ENCODE measurements at places on chromosomes 4 and X. TPM values are rescaled to one million over a fixed set of nuclear protein-coding genes. Genes with fewer than 3 reads are reported as not detected.

GRCh38 chr4:185384930-185385331, 10.8 kb downstream of the LRP2BP start:
- DNase-seq, result no peak
- peaks cover 8% of the 10 kb centered on the region for H3K36me3 ChIP-seq
- H3K27ac ChIP-seq, result no peak overlapping the region
- peak overlapping the region; percentile 58 for H3K4me3 ChIP-seq
- peaks cover 15% of the 10 kb centered on the region for H3K4me1 ChIP-seq

GRCh38 chr4:82968972-82969371, 41.7 kb downstream of the LIN54 start:
- no peaks in the 10 kb centered on the region for H3K27me3 ChIP-seq
- H3K36me3 ChIP-seq, result peaks cover 57% of the 10 kb centered on the region
- peaks cover 7% of the 10 kb centered on the region for H3K4me1 ChIP-seq
- no peak overlapping the region for H3K27ac ChIP-seq
- no peak for DNase-seq
- no peak overlapping the region for H3K4me3 ChIP-seq

DNA sequence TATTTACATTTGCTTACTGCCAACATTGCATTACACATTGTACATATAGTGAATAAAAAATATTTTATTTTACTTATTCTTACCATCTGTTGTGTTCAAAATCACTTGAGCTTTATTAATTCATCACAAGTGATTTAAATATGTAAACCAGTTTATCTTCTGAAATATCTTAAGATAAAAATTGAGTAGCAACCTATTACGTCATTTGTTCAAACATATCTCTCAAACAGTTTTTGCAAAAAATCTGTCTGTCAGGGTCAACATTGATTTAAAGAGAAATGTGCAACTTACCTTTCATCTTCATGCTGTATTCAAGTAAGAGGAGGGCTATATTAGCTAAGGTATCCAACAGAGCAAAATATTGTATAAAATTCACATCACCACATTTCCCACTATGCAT, 610.1 kb downstream of the PCDH19 start:
- H3K4me1 ChIP-seq, result no peaks in the 10 kb centered on the region
- no peak for DNase-seq
- H3K36me3 ChIP-seq, result no peaks in the 10 kb centered on the region
- no peaks in the 10 kb centered on the region for H3K27me3 ChIP-seq
- H3K27ac ChIP-seq, result no peak overlapping the region
- H3K4me3 ChIP-seq, result no peak overlapping the region

DNA sequence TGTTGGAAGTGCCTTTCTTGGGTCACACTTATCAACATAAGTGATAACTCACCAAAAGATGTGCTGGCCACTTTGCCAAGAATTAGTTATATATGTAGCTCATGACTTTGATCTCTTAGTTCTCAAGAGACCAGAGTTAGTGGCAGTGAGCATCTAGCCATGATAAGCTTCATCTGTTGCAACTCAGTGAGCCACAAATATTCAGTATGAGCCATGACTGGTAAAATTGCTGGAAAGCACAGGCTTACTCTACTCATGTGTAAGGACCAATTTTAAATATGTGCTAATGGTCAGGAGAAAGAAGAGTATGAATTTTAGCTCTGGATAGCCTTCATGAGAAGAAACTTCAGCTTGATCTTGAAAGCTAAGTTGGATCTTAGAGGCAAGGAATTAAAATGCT, 59.4 kb upstream of the TLL1 start:
- no peaks in the 10 kb centered on the region for H3K36me3 ChIP-seq
- no peaks in the 10 kb centered on the region for H3K27me3 ChIP-seq
- no peak overlapping the region for H3K4me3 ChIP-seq
- H3K4me1 ChIP-seq, result no peaks in the 10 kb centered on the region
- no peak overlapping the region for H3K27ac ChIP-seq
- DNase-seq, result no peak

GRCh38 chr4:179447308-179447707, 2005.1 kb upstream of the AGA start:
- H3K27ac ChIP-seq, result no peak overlapping the region
- no peaks in the 10 kb centered on the region for H3K4me1 ChIP-seq
- DNase-seq, result no peak
- H3K4me3 ChIP-seq, result no peak overlapping the region
- no peaks in the 10 kb centered on the region for H3K27me3 ChIP-seq

GRCh38 chr4:76386566-76387305, 34.2 kb downstream of the CCDC158 start:
- peaks cover 33% of the 10 kb centered on the region for H3K27me3 ChIP-seq
- no peak overlapping the region for H3K27ac ChIP-seq
- H3K4me3 ChIP-seq, result no peak overlapping the region
- H3K36me3 ChIP-seq, result no peaks in the 10 kb centered on the region
- DNase-seq, result no peak

DNA sequence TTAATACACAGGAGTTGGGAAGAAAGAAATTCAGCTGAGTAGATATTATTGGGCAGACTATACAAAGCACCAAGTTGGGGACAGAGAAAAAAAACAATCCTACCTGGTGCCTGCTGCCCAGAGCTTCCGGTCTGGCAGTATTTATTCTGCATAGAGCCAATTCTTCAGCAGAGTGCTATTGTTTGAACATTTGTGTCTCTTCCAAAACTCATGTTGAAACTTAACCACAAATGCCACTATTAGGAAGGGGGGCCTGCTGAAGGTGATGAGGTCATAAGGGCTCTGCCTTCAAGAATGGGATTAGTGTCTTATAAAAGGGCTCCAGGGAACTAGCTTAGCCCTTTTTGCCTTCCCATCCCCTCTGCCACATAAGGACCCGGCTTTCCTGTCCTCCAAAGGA, 136.2 kb downstream of the EVC2 start:
- no peak for DNase-seq
- H3K27ac ChIP-seq, result no peak overlapping the region
- H3K27me3 ChIP-seq, result no peaks in the 10 kb centered on the region

DNA sequence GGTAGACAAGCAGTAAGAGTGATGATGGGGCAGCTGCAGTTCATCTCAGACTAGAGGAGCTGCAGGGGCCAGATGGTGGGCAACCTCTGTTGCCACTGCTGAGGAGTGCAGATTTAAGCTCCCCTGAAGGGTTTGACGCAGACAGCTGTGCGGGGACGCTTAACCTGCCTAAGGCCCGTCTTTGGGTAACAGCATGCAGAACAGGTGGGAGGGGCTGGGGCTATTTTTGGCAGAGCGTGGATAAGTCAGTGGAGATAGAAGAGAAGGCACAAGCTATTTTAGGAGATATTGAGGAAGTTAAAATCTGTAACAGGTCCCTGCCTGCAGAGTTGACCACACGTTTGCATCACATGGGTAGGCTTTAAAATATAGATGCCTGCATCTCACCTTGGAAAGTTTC, 10.5 kb downstream of the CD99 start:
- H3K4me3 ChIP-seq, result peak overlapping the region; percentile 72
- peak overlapping the region; percentile 84 for H3K27ac ChIP-seq
- DNase-seq, result no peak
- H3K27me3 ChIP-seq, result no peaks in the 10 kb centered on the region
- peaks cover 84% of the 10 kb centered on the region for H3K36me3 ChIP-seq

DNA sequence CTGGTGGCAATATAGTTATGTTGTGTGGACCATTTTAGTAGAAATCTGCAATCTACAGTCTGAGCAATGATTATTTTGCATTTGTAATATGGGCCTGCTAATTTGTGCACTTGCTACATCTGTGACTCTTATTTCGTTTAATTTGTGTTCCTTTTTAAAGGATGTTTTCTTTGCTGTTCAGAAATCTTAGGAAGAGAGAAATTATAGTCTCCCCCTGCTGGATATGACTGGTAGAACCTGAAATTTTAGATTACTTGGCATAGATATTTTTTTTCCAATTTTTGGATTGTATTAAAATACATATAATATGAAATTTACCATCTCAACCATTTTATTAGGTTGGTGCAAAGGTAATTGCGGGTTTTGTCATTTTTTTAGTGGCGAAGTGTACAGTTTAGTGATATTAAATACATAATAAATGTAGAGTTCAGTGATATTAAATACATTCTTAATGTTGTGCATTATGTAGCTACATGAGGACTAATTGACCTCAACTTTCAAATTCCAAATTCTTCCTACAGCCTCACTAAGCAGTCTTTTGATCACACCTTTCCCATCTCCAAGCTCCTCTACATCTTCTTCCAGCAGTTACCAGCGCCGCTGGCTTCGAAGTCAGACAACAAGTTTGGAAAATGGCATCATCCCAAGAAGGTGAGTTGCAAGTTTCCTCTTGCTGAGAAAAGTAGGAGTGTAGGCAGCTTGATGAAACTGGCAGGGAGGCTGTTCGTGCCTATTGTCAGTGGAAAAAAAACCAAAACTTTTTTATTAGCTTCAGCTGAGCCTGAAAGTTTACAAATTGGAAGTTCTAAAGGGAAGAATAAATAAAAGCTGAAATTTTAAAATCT, 82.2 kb downstream of the FNIP2 start:
- H3K4me1 ChIP-seq, result peaks cover 17% of the 10 kb centered on the region
- H3K4me3 ChIP-seq, result no peak overlapping the region
- H3K27me3 ChIP-seq, result no peaks in the 10 kb centered on the region
- no peak for DNase-seq
- H3K27ac ChIP-seq, result no peak overlapping the region
- H3K36me3 ChIP-seq, result peaks cover 6% of the 10 kb centered on the region

- H3K36me3 ChIP-seq, result no peaks in the 10 kb centered on the region
- no peak for DNase-seq
- peaks cover 2% of the 10 kb centered on the region for H3K4me1 ChIP-seq
- no peak overlapping the region for H3K4me3 ChIP-seq
Measured at GRCh38 chr4:1547131-1547855, 136.8 kb downstream of the FAM53A start.

GRCh38 chr4:165580351-165580905, 201.6 kb downstream of the CPE start:
- no peak for DNase-seq
- no peaks in the 10 kb centered on the region for H3K27me3 ChIP-seq
- peak overlapping the region; percentile 50 for H3K27ac ChIP-seq
- H3K36me3 ChIP-seq, result no peaks in the 10 kb centered on the region

DNA sequence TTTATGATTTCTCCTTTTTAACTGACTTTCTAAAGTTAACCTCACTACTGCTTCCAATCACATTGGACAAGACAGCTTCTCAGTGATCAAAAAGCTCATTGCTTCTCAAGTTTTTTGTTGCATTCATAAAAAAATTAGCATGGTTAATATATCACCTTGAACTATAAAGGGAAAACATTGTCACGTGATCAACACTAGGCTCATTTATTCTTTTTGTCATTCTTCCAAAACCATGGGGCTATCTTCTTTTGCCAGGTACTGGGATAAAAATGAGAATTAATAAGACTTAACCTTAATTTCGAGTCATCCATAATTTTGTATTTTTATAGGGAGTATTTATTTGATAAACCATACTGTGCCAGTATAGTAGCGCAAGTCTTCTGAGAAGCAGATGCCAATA, 1105.9 kb upstream of the TENM3 start:
- H3K4me1 ChIP-seq, result no peaks in the 10 kb centered on the region
- no peaks in the 10 kb centered on the region for H3K36me3 ChIP-seq
- no peaks in the 10 kb centered on the region for H3K27me3 ChIP-seq
- no peak overlapping the region for H3K4me3 ChIP-seq
- H3K27ac ChIP-seq, result no peak overlapping the region

GRCh38 chr4:69830560-69831269, 29.2 kb downstream of the SULT1E1 start:
- H3K4me3 ChIP-seq, result no peak overlapping the region
- no peaks in the 10 kb centered on the region for H3K27me3 ChIP-seq
- no peak overlapping the region for H3K27ac ChIP-seq
- peaks cover 8% of the 10 kb centered on the region for H3K4me1 ChIP-seq
- DNase-seq, result peak; percentile 54

DNA sequence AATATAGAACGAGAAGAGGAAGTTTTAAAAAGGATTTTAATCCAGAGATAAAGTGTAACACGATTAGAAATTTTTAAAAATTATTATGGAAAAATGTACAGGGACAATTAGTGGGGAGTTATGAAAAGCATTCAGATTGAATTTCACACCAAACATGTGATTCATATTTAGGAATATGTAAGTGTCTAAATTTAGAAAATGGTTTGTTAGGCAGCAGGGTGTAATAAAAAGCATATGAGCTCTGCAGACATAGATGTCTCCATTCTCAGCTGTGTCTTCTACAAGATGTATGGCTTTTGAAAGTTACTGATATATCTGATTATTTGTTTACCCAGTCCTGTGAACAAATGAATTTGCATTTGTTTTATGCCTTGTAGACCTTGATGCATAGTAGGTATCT, 638.9 kb upstream of the AGA start:
- H3K36me3 ChIP-seq, result no peaks in the 10 kb centered on the region
- no peaks in the 10 kb centered on the region for H3K4me1 ChIP-seq
- H3K27me3 ChIP-seq, result no peaks in the 10 kb centered on the region
- no peak overlapping the region for H3K27ac ChIP-seq
- DNase-seq, result no peak
- no peak overlapping the region for H3K4me3 ChIP-seq

DNA sequence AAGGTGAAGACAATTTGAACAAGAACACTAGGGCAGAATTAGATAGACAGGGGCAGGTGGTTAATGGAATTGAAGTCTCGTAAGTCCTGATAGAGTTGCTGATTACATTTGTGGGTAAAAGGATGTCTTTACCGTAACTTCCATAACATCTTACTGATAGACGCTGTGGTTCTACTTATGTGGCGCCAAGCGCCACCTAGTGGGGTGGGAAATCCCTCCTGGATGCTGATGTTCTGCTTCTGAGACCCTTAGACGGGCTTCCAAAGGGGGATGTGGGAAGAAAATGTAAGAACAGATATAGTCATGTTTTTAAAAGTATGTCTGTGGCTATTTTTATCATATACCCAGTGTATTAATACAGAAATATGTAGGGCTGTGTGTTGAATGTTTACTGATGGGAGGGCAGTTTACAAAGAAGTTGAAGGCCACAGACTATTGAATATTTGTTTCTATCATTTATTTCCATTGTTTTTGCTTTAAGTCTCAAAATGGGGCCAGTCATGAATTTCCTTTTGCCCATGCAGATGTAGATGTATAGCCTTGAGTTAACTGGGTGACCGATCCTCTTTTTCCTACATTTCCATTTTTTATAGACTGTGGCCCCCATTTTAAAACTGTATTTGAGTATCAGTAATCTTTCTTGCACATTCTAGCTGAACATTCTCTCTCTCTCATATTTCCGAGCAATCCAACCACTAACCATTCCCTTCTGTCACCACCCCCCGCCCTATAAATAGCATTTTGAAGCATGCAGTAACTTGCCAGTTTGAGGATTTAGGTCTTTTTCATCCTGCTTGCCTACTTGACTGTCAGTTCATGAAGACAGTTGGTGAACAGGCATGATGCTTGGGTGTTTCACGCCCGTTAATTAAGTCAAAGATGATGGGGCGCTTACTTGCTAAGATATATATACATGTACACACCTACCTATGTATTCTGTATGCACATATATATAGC, 12.1 kb upstream of the TLR8 start:
- H3K4me1 ChIP-seq, result peaks cover 46% of the 10 kb centered on the region
- peak; percentile 84 for DNase-seq
- peak overlapping the region; percentile 3 for H3K27ac ChIP-seq

GRCh38 chrX:153537526-153538295, 20.3 kb downstream of the ATP2B3 start:
- no peak for DNase-seq
- H3K4me3 ChIP-seq, result no peak overlapping the region
- no peaks in the 10 kb centered on the region for H3K4me1 ChIP-seq
- no peaks in the 10 kb centered on the region for H3K27me3 ChIP-seq

- DNase-seq, result no peak
- no peaks in the 10 kb centered on the region for H3K4me1 ChIP-seq
- no peak overlapping the region for H3K27ac ChIP-seq
- H3K27me3 ChIP-seq, result no peaks in the 10 kb centered on the region
Measured at GRCh38 chrX:94758130-94758529, 1084.1 kb downstream of the FAM133A start.

GIMD1 gene
- total RNA-seq, result not detected

FAT1 gene
- total RNA-seq, result 0.07 TPM

ARHGEF6 gene
- total RNA-seq, result 38.0 TPM

ZNF330 gene
- total RNA-seq, result 64.6 TPM

TMEM33 gene
- total RNA-seq, result 102 TPM

TEX11 gene
- not detected for total RNA-seq

ZNF630 gene
- 0.33 TPM for total RNA-seq
